Diencephalon (tissue), 1 donor: ENCODE measurements at places on chromosomes 2 and 18. TPM values are rescaled to one million over a fixed set of nuclear protein-coding genes. Genes with fewer than 3 reads are reported as not detected.

Gene SLC9A2
- total RNA-seq, result 1.8 TPM

Gene ALK
- total RNA-seq, result 21.0 TPM

Gene LRATD1
- total RNA-seq, result 63.2 TPM

Gene NCOA1
- 124 TPM for total RNA-seq

Gene FIGN
- 40.4 TPM for total RNA-seq

Gene PLEKHH2
- total RNA-seq, result 7.6 TPM

Gene CD207
- total RNA-seq, result not detected

Gene ME2
- 109 TPM for total RNA-seq

Gene LYG1
- 0.46 TPM for total RNA-seq

Gene EIF2AK3
- 21.2 TPM for total RNA-seq

Gene SLC30A3
- 2.1 TPM for total RNA-seq

Gene TLX2
- total RNA-seq, result not detected

Gene DHRS9
- total RNA-seq, result 1.6 TPM

Gene HIBCH
- total RNA-seq, result 30.0 TPM

Gene CLEC4F
- total RNA-seq, result not detected

Gene CDH2
- total RNA-seq, result 216 TPM

Gene SNRNP27
- 54.4 TPM for total RNA-seq

Gene RAB31
- total RNA-seq, result 51.2 TPM

Gene IL37
- not detected for total RNA-seq

Gene HES6
- 40.6 TPM for total RNA-seq

Gene NETO1
- total RNA-seq, result 50.7 TPM

Gene IL36G
- total RNA-seq, result not detected

Gene SDC1
- total RNA-seq, result 17.1 TPM

Gene ELOA2
- total RNA-seq, result not detected

Gene EFR3B
- 72.9 TPM for total RNA-seq

Gene HOXD4
- not detected for total RNA-seq

Gene EPAS1
- total RNA-seq, result 13.4 TPM

Gene BCL2
- total RNA-seq, result 21.2 TPM

Gene EFHD1
- total RNA-seq, result 3.7 TPM

Gene ANTXR1
- 24.7 TPM for total RNA-seq

Gene EVX2
- not detected for total RNA-seq

Gene CLIP4
- 38.8 TPM for total RNA-seq

Gene KIAA2012
- total RNA-seq, result 2.5 TPM

Gene M1AP
- total RNA-seq, result 2.3 TPM

Gene RAB27B
- 118 TPM for total RNA-seq

Gene IDH1
- total RNA-seq, result 206 TPM

Gene GNAL
- total RNA-seq, result 122 TPM

Gene SP140L
- total RNA-seq, result 0.92 TPM

Gene ZSWIM2
- total RNA-seq, result 0.23 TPM

Gene CAPN14
- 0.69 TPM for total RNA-seq

Gene SERPINB11
- total RNA-seq, result not detected

Gene TMEM17
- total RNA-seq, result 7.8 TPM

Gene COLEC11
- total RNA-seq, result 1.2 TPM

Gene BOLL
- total RNA-seq, result 1.4 TPM

Gene CTAGE1
- not detected for total RNA-seq
